NCI-H1048 (cell line): ENCODE measurements at places on chromosomes 3 and 15.

- no peak for DNase-seq
These were observed 565.4 kb downstream of the ROBO2 start for GRCh38 chr3:77605308-77605707.

DNA sequence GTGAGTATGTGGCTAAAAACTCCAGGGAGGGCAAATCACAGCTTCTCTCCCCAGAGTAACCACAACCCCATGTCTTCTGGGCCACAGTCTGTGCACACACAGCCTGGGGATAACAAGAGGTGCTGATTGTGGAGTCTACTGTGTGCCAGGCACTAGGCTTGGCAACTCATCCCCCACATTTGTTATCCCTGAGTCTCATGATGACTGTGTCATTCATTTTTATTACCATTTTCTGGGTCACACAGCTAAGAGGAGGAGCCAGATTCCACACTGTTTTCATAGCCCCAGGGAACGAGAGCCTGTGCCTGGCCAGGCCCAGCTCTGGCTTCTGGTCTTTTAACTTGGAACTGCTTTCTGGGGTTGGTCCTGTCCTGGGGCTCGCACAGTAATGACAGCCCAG, 34.5 kb downstream of the ESYT3 start:
- no peak for DNase-seq

GRCh38 chr3:161348796-161349400, 22.4 kb downstream of the SPTSSB start:
- no peak for DNase-seq

DNA sequence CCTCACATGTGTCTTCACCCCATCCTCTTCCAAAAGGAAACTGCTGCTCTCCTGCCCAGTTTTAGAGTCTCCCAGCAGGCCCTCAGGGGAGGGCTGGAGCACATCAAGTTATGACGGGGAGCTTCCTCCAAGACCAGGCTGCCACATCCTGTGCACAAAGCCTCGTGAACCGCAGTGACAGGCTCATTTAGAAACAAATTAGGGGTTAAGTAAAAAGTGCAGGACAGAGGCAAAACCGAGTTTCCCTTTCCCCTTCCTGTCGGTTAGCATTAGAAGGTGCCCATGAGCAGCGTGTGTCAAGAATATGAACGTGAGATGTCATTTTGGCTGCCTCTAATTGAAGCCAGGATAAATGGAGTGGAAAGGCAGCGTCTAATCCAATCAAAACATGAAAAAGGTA, 199.7 kb downstream of the ARRDC4 start:
- no peak for DNase-seq

- no peak for DNase-seq
These were observed 7.6 kb downstream of the SLC27A2 start for GRCh38 chr15:50189633-50190032.

DNA sequence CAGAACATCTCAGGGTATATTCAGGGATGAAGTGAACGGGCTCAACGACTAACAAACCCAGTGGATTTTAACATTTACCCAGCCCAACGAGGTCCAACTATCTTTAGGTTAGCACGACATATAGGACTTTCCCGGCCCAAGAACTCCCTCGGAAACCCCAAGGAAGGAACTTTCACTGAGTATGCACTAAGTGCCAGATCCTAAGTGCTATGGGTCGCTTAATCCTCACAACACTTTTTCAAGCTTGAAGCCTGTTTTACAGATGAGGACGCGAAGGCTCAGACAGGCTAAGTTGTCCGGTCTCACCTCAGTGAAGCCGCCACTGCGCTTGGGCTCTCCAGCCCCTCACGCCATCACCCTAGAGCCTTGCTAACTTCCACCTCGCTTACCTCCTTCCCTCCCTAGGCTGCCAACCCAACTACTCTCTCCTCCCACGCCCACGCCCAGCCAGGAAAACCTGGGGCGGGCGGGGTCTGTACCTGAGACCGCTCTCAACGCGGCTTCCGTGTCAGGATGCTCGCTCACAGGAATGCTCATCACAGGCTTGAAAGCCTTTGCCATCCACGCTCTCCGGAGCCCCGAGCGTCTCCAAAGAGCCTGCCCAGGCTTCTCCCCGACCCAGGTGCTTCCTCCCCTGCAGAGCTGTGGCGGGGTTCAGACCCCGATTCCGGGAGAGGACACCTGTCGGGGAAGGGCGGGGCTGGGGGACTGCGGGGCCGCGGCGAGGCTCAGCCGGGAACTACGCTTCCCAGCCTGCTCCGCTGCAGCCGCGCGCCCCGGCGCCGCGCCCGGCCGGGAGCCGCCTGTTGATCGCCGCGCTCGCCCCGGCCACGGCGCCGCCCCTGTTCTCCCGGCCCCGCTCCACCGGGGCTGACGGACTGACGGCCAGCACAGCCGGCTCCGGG, at the start of gene TMOD2:
Gene TMOD2, plus strand, starts transcription at position 806 of the 905 bp plus-strand sequence. CDS start 14,845 bp downstream, outside the sequence.
- DNase-seq, result peak; percentile 65

- no peak for DNase-seq
These were observed 33.0 kb downstream of the SYNM start for GRCh38 chr15:99137877-99138276.

DNA sequence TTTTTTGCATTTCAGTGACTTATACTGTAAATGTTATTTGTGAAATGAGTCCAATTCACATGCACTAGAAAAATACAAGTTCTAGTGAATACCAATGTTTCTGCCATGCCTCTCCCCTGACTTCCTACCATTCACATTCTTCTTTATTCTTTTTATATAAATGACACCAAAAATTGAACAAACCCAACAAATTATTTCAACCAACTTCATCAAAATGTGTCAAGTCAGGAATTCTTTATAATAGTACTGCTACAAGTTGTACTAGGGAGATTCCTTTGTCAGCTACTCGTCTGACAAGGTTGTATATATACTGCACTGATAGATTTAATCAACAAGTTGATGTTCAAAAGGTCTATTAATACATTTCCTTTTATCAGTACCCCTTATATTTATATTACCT, 3.0 kb downstream of the TBL1XR1 start:
- DNase-seq, result no peak

DNA sequence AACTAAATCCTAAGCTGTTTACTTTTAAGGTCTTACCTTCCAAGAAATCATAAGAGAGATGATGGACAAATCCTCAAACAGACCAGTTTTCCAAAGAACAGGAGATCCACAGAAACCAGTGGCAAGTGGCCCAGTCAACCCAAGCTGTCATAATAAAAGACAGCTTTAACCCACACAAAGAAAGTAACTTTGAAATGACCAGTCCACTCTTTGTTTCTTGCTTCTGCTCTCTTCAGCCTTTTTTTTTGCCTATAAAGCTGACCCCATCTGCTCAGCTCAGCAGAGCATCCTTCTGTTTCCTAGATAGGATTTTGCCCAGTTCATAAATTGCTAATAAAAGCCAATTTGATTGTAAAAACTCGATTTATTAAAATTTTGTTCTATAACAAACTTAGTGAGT, 299.4 kb downstream of the OXSM start:
- no peak for DNase-seq
